Lower lobe of right lung (tissue), 2 donors: ENCODE measurements at places on chromosomes 11 and 22. TPM values are rescaled to one million over a fixed set of nuclear protein-coding genes. Genes with fewer than 3 reads are reported as not detected.

DNA sequence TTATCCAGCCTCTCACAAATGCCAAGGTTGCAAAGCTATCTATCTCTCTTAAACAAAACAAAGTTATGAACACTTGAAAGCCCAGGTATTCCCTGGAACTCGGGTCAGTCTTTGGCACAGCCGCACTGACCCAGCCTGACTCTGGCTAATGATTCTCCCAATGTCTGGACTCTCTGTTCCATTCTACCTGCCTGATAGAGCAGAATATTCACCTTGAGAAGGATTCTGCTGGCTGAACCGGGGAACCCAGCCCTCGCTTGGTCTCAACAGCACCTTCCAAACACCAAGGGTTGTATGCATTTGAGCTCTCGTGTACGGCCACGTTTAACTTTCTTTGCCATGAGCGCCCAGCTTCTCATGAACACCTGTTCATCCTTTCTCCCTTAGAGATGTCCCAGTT is 116.8 kb downstream of the ZBTB16 start:
- H3K4me3 ChIP-seq: no peak overlapping the region
- no peaks in the 10 kb centered on the region for H3K27me3 ChIP-seq
- H3K36me3 ChIP-seq: no peaks in the 10 kb centered on the region
- H3K4me1 ChIP-seq: peaks cover 95% of the 10 kb centered on the region

The TUG1 gene
- 64.4 TPM for total RNA-seq

DNA sequence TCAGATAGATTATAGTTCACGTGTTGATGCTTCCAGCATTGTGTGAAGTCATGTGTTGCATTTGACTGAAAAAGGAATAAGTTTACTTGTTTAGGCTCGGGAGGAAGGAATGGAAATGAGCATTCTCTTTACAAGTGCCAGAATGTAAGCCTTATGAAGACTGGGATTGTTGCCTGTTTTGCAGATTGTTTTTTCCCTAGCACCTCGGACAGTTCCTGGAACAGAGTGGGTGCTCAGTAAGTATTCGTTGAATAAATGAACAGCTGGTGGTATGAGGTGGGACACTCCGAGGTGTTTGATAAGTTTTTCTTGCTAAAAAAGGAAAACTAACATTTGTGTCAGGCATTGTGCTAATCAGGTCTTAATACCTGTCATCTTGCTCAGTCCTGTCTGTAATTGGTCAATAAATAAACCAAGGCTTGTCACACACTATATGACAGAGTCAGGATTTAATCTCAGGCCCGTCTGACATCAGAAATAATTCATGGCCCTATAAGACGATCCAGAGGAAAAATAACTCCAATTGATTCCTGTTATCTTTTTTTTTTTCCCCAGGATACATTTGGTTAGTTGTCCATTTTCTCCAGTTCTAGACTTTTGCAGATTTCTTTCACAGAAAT is 304.7 kb downstream of the NELL1 start:
- H3K36me3 ChIP-seq: no peaks in the 10 kb centered on the region
- H3K27ac ChIP-seq: no peak overlapping the region
- H3K4me1 ChIP-seq: no peaks in the 10 kb centered on the region

GRCh38 chr11:110566577-110566976 is 136.8 kb downstream of the FDX1 start:
- H3K4me1 ChIP-seq: no peaks in the 10 kb centered on the region
- H3K36me3 ChIP-seq: no peaks in the 10 kb centered on the region
- no peak overlapping the region for H3K4me3 ChIP-seq
- no peaks in the 10 kb centered on the region for H3K27me3 ChIP-seq
- H3K27ac ChIP-seq: no peak overlapping the region
- no peak for DNase-seq

GRCh38 chr11:131724436-131724975 is 354.1 kb downstream of the NTM start:
- H3K36me3 ChIP-seq: no peaks in the 10 kb centered on the region
- H3K4me1 ChIP-seq: no peaks in the 10 kb centered on the region
- no peak overlapping the region for H3K27ac ChIP-seq
- DNase-seq: no peak
- peaks cover 4% of the 10 kb centered on the region for H3K27me3 ChIP-seq
